A549 treated with RU486 at 1 μM for 4 hours (cell line): ENCODE measurements at places on chromosomes 1 and 21. TPM values are rescaled to one million over a fixed set of nuclear protein-coding genes. Genes with fewer than 3 reads are reported as not detected.

SPATA45 gene
- total RNA-seq = not detected in 5 replicates

OR2T29 gene
- total RNA-seq = not detected in 5 replicates

CNR2 gene
- total RNA-seq = not detected in 5 replicates

ERG gene
- 0.21 TPM in 1 of 5 replicates, not detected in the others for total RNA-seq

PRCC gene
- total RNA-seq = 67.6 to 90.1 TPM (median 73.5 TPM) in 5 replicates

AQP10 gene
- total RNA-seq = not detected in 5 replicates

TRIM46 gene
- total RNA-seq = 1.1 to 2.2 TPM (median 1.4 TPM) in 5 replicates

ACTL8 gene
- 1.4 to 1.8 TPM (median 1.6 TPM) in 5 replicates for total RNA-seq

RAB25 gene
- 0.24 TPM in 1 of 5 replicates, not detected in the others for total RNA-seq

CELSR2 gene
- 3.6 to 5.9 TPM (median 5.2 TPM) in 5 replicates for total RNA-seq

ATP6V1G3 gene
- not detected in 5 replicates for total RNA-seq

FAM72C gene
- total RNA-seq = 2.8 to 7.1 TPM (median 5.3 TPM) in 5 replicates

COL6A1 gene
- 16.5 to 23.6 TPM (median 18.8 TPM) in 5 replicates for total RNA-seq

DCST1 gene
- total RNA-seq = not detected in 5 replicates

PCP4 gene
- not detected in 5 replicates for total RNA-seq

TDRD5 gene
- 0.03 to 0.09 TPM (median 0.05 TPM) in 3 of 5 replicates, not detected in the others for total RNA-seq

MYOG gene
- not detected in 5 replicates for total RNA-seq

SPRR3 gene
- total RNA-seq = not detected in 5 replicates

SERPINC1 gene
- 0.16 to 0.35 TPM (median 0.17 TPM) in 4 of 5 replicates, not detected in the other for total RNA-seq

ROR1 gene
- total RNA-seq = 8.0 to 12.9 TPM (median 10.7 TPM) in 5 replicates

FCRL5 gene
- total RNA-seq = not detected in 5 replicates

HTR6 gene
- total RNA-seq = 0.13 to 0.22 TPM (median 0.14 TPM) in 4 of 5 replicates, not detected in the other

TFAP2E gene
- 0.19 to 1.1 TPM (median 0.44 TPM) in 5 replicates for total RNA-seq

RNU1-2 gene
- 5.0 TPM in 1 of 5 replicates, not detected in the others for total RNA-seq

EDN2 gene
- total RNA-seq = 4.2 to 6.4 TPM (median 5.0 TPM) in 5 replicates
